ENCODE measurements at places on chromosomes 11 and 22.

DNA sequence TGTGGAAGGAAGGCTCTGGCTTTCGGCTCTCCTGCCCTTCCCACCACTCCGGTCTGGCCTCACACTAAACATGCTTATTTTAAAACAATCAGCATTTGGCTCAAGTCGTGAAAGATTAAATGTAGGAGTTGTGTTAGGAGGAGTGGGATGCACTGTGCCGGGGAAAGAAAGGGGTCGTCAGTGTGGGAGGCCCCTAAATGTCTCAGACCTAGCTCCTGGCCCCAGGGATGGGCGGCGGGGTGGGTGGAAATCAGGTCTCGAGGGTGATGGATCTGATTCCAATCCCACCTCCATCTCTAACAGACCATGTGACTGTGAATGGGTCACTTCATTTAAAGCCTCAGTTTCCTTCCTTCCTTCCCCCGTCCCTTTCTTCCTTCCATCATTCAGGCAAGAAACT is 6.9 kb upstream of the SHISAL1 start:
- no peak for DNase-seq

- DNase-seq: no peak
These were observed 449.6 kb downstream of the MIAT start for GRCh38 chr22:27106985-27107384.

DNA sequence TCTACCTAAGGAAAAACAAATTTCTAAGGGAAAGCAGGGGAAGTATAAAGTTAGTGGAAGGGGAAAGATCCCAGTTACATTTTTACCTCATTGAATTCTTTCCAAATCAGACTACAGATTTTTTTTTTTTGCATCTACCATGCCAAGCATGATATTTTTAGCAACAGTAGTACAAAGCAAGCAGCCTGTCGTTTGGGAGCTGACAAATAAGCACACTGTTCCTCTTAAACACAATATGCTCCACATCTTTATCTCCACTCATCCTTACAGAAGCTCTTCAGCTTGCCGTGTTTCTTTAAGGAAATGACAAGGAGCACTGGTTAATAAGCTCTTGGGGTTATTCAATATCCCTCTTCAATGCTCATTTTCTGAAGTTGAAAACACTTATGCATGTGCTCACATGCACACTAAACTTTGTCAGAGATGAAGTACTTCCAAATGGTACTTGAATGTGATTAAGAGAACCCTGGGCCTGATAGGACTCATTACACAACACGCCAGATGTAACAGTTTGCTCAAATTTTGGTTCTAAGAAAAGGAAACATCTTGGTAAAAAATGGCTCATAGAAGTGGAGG is 53.8 kb downstream of the PAX6 start:
- DNase-seq: no peak

DNA sequence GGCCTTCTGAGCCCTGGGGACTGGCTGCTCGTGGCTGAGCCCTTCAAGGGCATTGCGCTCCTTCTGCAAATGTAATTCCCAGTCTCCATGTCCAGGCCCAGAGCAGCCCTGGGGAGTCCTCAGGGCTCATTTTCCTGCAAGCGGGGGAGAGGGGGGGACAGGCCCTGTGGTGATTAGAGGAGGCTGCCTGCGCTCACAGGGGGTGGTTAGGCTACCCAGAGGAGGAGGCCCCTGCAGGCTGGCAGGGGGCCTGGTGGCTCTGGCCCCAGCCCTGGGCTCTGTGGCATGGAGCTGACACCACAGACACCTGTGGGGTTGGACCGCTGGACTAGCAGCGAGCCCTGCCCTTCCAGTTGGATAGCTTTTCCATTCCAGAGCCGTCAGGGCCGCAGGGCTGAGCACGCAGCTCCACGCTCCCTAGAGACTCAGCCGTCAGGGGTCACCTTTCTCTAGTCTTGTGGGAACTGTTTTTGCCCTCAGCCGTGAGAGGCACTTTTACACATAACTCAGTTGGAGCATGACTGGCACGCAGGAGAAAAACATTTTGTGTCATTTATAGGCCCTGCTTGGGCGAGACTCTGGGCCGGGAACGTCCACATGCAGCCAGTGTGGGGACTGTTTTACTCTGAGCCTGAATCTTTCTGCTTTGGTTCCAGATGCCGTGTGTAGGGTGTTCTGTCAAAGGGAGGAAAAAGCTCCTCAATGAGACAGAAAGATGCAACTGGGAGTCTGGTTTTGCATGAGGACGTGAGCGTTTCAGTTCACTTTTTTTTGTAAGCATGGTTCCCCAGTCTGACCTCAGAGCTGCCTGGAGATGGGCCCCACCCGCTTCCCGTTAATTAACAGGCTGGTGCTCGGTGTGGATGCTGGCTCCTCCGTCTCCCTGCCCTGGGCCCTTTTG is 58.1 kb downstream of the LRP5 start:
- no peak for DNase-seq

- no peak for DNase-seq
These were observed 4.9 kb downstream of the LTO1 start for GRCh38 chr11:69670158-69670845.

GRCh38 chr11:86202013-86202336 is 42.6 kb upstream of the EED start:
- DNase-seq: no peak

GRCh38 chr11:14593671-14594070 is 49.9 kb upstream of the PDE3B start:
- DNase-seq: no peak

GRCh38 chr22:37292641-37293040 is 10.3 kb downstream of the CYTH4 start:
- DNase-seq: no peak

GRCh38 chr22:45562102-45562501 is 59.4 kb downstream of the FBLN1 start:
- no peak for DNase-seq

DNA sequence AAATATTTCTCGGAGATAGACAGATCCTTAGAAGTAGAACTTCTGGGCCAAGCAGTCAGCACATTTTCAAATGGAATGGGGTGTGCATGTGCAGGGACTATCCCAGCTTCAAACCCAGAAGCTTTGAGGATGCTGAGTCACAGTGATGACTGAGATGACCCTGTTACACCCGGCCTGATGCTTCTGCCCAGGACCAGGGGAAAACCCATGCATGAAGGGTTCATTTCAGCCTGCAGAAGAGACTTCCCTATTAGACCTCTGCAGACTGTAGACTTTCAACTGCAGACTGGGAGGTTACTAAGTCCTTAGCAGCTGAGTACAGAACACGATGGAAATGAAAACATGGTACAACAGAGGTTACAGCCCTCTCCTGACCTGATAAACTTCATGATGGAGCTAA is 3.6 kb upstream of the OR2AT4 start:
- DNase-seq: no peak

DNA sequence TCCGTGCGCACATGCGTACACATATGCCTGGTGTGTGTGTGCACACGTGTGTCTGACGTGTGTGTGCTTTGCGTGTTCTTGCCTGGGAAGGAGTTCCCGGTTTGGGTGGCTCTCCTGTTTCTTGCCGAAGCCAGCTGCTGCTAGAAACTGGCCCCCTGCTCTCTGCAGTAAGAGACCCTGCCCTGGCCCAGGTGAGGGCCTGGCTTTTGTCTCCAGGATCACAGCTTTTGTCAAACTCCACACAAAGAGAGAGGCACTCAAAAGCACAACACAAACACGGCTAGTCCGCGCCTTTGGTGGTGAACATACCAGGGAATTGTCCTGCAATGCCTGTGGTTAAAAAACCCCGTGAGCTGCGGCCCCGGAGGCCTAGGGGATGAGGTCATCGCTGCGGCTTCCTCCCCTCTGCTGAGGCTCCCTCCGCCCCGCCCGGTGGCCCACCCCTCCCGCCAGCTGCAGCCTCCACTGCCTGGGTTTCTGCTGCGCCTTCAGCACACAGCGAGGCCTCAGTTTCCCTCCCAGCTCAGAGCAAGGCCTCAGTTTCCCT is 88.9 kb downstream of the KCNQ1 start:
- DNase-seq: no peak

DNA sequence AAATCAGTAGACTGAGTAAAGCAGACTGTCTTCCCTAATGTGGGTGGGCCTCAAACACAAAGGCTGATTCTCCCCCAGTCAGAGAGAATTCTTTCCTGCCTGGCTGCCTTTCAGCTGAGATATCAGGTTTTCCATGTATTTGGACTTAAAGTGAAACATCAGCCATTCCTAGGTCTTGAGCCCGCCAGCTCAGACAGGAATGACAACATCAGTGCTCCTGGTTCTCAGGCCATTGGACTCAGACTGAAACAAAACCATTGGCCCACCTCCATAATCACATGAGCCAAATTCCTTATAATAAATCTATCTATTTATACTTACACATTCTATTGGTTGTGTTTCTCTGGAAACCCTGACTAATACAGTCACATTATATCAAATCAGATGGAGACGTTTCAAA is 56.7 kb upstream of the CLPB start:
- no peak for DNase-seq

DNA sequence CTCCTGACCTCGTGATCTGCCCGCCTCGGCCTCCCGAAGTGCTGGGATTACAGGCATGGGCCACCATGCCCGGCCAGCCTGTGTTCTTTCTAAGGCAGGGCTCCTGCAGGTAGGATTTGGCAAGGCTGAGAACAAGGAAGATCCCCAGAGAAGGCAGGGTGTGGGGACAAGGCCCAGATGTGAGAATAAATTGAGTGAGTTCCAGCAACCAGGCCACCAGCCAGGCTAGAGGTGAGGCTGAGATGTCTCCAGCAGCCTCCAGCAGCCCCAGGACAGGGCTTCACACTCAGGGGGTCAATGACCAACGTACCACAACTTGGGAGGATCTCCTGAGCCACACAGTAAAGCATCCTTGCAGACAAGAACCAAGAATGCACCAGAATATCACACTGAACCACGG is 75.1 kb downstream of the BUD13 start:
- no peak for DNase-seq

GRCh38 chr22:17980638-17981051 is 43.7 kb downstream of the MICAL3 start:
- DNase-seq: no peak

Data from esophagus squamous epithelium (tissue), 5 donors.